ENCODE measurements at places on chromosomes 16 and 17. TPM values are rescaled to one million over a fixed set of nuclear protein-coding genes. Genes with fewer than 3 reads are reported as not detected.
A peak's percentile ranks its signal among the peaks of the same experiment; 100 is the strongest.

Gene C16orf92
- not detected for total RNA-seq

Gene NMT1
- 214 TPM for total RNA-seq

Gene C17orf78
- total RNA-seq: not detected

Gene TEKT3
- total RNA-seq: not detected

Gene SLC6A2
- not detected for total RNA-seq

Gene ZNF19
- 1.6 TPM for total RNA-seq

Gene HCFC1R1
- total RNA-seq: 29.0 TPM

Gene SLC9A5
- total RNA-seq: 2.5 TPM

Gene RTN4RL1
- 0.07 TPM for total RNA-seq

Gene CHRNB1
- total RNA-seq: 4.5 TPM

Gene GJC1
- 0.33 TPM for total RNA-seq

- DNase-seq: peak; percentile 36
- H3K4me1 ChIP-seq: no peaks in the 10 kb centered on the region
- H3K4me3 ChIP-seq: no peak overlapping the region
- H3K36me3 ChIP-seq: no peaks in the 10 kb centered on the region
- peaks cover 37% of the 10 kb centered on the region for H3K27me3 ChIP-seq
These were observed 5.5 kb upstream of the RPTOR start for GRCh38 chr17:80539022-80539641.

DNA sequence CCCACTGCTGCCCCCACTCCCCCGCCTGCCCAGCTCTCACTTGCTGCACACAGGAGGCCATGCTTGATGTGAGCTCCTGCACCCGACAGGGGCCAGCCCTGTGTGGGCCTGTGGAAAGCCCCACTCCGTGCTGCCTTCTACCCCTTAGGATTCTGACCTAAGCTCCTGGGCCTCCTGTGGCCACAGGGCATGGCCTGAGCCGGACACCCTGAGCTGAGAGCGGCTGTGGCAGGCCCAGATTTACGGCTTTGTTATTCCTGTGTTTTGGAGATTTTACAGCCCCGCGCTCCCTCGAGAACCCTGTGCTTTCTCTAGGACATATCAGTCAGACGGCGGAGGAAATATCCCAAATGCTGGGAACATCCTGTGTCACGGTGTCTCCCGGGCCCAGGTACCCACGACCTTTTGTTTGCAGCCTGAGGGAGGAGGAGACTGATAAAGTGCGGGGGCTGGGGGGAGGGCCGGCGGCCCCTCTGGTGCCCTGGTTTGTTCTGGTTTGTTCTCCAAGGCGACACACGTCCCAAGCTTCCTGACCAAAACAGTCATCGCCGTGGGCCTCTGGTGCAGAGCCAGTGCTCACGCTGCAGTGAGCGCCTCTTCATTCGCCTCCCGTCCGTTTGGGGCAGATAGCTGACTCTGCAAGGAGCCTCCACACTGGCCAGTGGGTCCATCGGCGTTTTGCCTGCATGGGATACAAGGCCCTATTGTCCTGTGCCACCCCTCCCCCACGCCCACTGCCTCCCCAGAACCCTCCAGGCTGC, 363.4 kb downstream of the C16orf95 start:
- no peak for DNase-seq
- no peak overlapping the region for H3K4me3 ChIP-seq
- H3K27me3 ChIP-seq: peaks cover 2% of the 10 kb centered on the region
- no peaks in the 10 kb centered on the region for H3K36me3 ChIP-seq
- no peak overlapping the region for H3K27ac ChIP-seq

- peaks cover 85% of the 10 kb centered on the region for H3K4me1 ChIP-seq
- H3K27me3 ChIP-seq: no peaks in the 10 kb centered on the region
- H3K27ac ChIP-seq: peak overlapping the region; percentile 97
These were observed 106.8 kb downstream of the ZNF778 start for GRCh38 chr16:89324056-89325010.

GRCh38 chr17:66989579-66989978, 25.1 kb downstream of the CACNG4 start:
- H3K4me3 ChIP-seq: no peak overlapping the region
- H3K27ac ChIP-seq: no peak overlapping the region
- H3K4me1 ChIP-seq: no peaks in the 10 kb centered on the region
- DNase-seq: no peak
- H3K27me3 ChIP-seq: peaks cover 72% of the 10 kb centered on the region

GRCh38 chr17:3692346-3692745, 3.6 kb downstream of the P2RX5 start:
- no peaks in the 10 kb centered on the region for H3K36me3 ChIP-seq
- H3K27me3 ChIP-seq: no peaks in the 10 kb centered on the region
- DNase-seq: no peak
- H3K4me3 ChIP-seq: no peak overlapping the region
- no peak overlapping the region for H3K27ac ChIP-seq

- no peak overlapping the region for H3K4me3 ChIP-seq
- no peaks in the 10 kb centered on the region for H3K4me1 ChIP-seq
- DNase-seq: no peak
- H3K27me3 ChIP-seq: no peaks in the 10 kb centered on the region
These were observed 23.1 kb downstream of the KDM8 start for GRCh38 chr16:27226476-27226875.

DNA sequence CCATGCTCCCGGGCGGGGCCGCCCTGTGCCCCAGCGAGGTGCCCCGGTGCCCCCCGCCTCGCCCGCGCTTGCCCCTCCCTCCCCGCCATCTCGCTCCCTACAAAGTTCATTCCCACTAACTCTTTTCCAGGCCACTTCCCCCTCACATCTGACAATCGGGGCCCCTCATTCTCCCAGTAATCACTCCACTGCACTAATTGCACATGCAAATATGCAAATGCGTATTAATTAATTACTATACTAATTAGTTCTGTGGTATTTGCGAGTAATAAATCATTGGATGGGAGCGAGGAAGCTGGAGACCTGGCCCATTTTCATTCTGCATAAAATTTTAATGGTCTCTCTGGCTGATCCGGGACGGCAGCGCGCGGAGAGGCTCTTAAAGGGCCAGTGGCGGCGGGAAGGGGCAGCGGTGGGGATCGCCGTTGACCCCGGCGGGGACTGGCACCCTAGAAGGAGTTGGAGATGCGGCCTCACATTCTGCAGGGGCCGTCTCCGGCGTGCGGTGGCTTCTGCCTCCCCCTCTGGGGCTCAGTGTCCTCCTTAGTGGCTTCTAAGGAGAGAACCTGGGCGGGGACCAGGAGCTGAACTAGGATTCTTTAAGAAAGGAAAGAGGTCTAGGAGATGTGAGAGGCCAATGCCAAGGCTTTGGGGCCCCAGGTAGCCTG, 8.4 kb upstream of the PPP1R1B start:
- peak overlapping the region; percentile 44 for H3K4me3 ChIP-seq
- no peak overlapping the region for H3K27ac ChIP-seq
- no peaks in the 10 kb centered on the region for H3K36me3 ChIP-seq
- no peak for DNase-seq
- H3K4me1 ChIP-seq: peaks cover 26% of the 10 kb centered on the region
- peaks cover 41% of the 10 kb centered on the region for H3K27me3 ChIP-seq

DNA sequence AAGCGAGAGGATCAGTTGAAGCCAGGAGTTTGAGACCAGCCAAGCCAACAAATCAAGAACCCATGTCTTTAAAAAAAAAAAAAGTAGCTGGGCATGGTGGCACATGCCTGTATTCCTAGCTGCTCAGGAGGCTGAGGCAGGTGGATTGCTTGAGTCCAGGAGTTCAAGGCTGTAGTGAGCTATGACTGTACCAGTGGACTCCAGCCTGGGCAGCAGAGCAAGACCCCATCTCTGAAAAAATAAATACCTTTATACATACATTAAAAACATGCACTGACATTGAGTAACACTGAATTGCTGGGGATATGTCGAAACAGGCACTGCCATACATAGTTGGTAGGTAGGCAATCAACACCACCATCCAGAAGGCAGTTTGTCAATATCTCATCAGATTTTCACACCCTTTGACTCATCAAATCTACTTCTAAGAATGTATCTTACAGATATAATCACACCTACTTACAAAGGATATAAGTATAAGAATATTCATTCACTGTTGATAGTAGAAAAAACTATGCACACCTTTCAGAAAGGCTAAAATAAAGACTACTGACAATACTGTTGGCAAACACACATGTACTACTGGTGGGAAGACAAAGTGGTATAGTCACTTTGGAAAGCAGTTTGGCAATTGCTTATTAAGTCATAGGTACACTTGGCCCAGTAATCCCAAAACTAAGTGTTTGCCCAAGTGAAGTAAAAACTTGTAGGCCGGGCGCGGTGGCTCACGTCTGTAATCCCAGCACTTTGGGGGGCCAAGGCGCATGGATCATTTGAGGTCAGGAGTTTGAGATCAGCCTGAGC, 6.4 kb upstream of the CEP20 start:
- no peak for DNase-seq
- no peak overlapping the region for H3K4me3 ChIP-seq
- H3K27ac ChIP-seq: no peak overlapping the region

- H3K36me3 ChIP-seq: no peaks in the 10 kb centered on the region
- no peaks in the 10 kb centered on the region for H3K27me3 ChIP-seq
- no peak for DNase-seq
- no peak overlapping the region for H3K4me3 ChIP-seq
- no peaks in the 10 kb centered on the region for H3K4me1 ChIP-seq
- H3K27ac ChIP-seq: no peak overlapping the region
These were observed 729.7 kb upstream of the GOT2 start for GRCh38 chr16:59463776-59464175.

DNA sequence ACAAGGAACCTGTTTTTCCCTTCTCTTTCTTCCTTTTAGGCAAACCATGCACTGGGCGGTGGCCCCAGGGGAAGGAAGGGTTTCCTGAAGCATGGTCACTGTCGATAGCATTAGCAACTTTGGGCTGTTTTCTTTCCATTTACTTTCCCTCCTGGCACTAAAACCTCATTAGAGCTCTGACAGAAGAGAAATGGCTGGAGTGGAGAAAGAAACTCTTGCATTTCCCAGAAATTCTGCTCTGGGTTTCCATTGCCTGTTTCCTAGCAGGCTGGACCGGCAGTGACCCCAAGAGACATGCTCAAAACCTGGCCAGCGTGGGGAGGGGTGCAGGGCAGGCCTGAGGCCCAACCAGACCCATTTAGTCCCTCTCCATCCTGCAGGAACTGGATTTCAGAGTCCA, 230.7 kb upstream of the CCL2 start:
- no peaks in the 10 kb centered on the region for H3K27me3 ChIP-seq
- no peaks in the 10 kb centered on the region for H3K4me1 ChIP-seq
- no peaks in the 10 kb centered on the region for H3K36me3 ChIP-seq
- no peak overlapping the region for H3K4me3 ChIP-seq

- no peaks in the 10 kb centered on the region for H3K4me1 ChIP-seq
- DNase-seq: no peak
- no peak overlapping the region for H3K4me3 ChIP-seq
- H3K27me3 ChIP-seq: peaks cover 6% of the 10 kb centered on the region
These were observed 131.4 kb downstream of the WWOX start for GRCh38 chr16:78230832-78231231.

DNA sequence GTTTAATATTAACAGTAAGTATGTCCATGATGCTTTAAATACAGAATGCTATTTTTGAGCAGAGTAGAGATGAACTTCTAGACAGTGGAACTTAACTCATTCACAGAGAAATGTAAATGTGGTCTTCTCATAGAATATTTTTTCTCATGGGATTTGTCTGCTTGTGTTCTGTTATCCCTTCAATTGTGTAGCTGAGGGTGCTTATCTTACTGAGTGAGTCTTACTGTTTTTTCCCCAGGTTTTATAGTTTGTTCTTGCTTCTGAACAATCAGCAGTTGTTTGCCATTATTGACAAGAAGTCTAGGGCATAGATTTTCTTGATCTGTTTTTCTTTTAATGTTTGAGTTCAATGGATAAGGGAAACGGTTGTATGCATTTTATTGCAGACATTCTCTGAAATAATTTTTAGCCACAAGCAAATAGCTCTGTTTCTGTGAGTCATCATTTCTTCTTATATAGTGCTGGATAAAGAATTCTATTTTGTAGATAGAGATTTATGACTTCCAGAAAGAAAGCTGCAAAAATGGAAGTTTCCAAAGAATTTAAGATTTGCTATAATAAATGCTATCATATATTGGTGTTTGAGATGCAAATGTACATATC, 60.5 kb downstream of the NF1 start:
- no peaks in the 10 kb centered on the region for H3K4me1 ChIP-seq
- no peak for DNase-seq
- no peaks in the 10 kb centered on the region for H3K27me3 ChIP-seq
- no peak overlapping the region for H3K27ac ChIP-seq
- H3K36me3 ChIP-seq: peaks cover 28% of the 10 kb centered on the region

DNA sequence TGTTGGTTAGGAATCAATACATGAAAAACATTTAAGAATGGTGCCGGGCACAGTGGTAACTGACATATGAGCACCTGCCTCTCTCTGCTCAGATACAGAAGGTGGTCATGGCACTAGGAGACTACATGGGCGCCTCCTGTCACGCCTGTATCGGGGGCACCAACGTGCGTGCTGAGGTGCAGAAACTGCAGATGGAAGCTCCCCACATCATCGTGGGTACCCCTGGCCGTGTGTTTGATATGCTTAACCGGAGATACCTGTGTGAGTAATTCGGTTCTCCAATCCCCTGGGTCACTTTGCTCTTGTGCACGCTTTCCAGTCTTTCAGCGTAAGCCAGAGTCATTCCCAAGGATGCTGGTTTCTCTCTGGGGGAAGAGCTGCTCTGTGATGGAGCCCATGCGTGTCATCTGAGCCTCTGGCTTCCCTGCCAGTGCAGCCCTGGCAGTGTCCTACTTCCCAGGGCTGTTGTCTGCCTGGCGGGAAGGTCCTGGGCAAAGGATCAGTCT, 3.0 kb upstream of the CD68 start:
- H3K36me3 ChIP-seq: peaks cover 63% of the 10 kb centered on the region
- no peak overlapping the region for H3K27ac ChIP-seq
- no peak for DNase-seq
- H3K4me3 ChIP-seq: no peak overlapping the region
- H3K27me3 ChIP-seq: no peaks in the 10 kb centered on the region

DNA sequence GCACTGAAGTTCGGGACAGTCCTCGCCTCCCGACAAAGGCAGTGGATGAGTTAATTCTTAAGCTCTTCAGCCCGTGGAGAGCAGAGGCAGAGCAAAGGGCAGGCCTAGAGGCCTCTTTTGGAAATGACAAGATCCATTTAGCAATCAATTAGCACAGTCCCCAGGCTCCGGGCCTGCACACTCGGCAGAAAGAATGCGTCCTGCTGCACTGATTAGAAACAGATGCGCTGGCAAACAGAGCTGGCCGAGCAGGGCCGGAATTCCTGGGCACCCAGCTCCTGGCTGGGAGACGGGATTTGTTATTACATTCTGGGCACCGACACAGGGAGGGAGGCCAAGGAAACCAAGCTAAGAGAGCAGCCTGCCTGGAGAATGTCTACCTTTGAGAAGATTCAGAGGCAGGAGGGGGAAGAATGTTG, 162.9 kb downstream of the COPRS start:
- peaks cover 20% of the 10 kb centered on the region for H3K27me3 ChIP-seq
- no peaks in the 10 kb centered on the region for H3K4me1 ChIP-seq
- no peaks in the 10 kb centered on the region for H3K36me3 ChIP-seq
- no peak for DNase-seq
- H3K4me3 ChIP-seq: no peak overlapping the region
